ENCODE measurements at places on chromosomes 11 and 22. TPM values are rescaled to one million over a fixed set of nuclear protein-coding genes. Genes with fewer than 3 reads are reported as not detected.

Gene DRICH1
- total RNA-seq, result 0.22 TPM

Gene DPAGT1
- total RNA-seq, result 31.6 TPM

Gene BAIAP2L2
- 7.4 TPM for total RNA-seq

Gene OR52A1
- total RNA-seq, result not detected

Gene LRRC51
- 8.0 TPM for total RNA-seq

Gene SYT13
- 5.8 TPM for total RNA-seq

Gene SPI1
- total RNA-seq, result not detected

Gene DERL3
- 0.52 TPM for total RNA-seq

Gene LRRC75B
- total RNA-seq, result 8.4 TPM
